ENCODE measurements at places on chromosomes 1 and 21. TPM values are rescaled to one million over a fixed set of nuclear protein-coding genes. Genes with fewer than 3 reads are reported as not detected.

DNA sequence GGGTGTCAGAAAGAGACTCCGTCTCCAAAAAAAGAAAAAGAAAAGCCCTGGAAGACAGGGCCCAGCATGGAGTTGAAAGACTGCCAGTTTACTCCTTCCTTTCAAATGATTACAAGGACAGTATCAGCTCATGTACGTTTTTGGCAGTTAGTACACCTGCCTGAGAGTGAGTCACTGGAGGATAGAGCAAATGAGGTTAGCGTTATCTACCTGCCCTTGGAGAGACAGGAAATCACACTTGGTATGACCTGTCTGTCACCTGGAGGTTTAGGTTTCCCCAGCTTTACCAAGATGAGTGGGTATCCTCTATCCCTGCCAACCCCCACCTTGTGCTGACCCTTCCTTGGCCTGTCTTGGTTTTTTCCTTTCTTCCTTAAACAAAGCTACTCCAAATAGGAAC, 96.8 kb upstream of the BMP8A start:
- no peak for DNase-seq

- no peak for DNase-seq
These were observed 602 bp upstream of the RIMKLA start for GRCh38 chr1:42379794-42380585.

GRCh38 chr21:40681164-40681859, 165.6 kb downstream of the DSCAM start:
- no peak for DNase-seq

DNA sequence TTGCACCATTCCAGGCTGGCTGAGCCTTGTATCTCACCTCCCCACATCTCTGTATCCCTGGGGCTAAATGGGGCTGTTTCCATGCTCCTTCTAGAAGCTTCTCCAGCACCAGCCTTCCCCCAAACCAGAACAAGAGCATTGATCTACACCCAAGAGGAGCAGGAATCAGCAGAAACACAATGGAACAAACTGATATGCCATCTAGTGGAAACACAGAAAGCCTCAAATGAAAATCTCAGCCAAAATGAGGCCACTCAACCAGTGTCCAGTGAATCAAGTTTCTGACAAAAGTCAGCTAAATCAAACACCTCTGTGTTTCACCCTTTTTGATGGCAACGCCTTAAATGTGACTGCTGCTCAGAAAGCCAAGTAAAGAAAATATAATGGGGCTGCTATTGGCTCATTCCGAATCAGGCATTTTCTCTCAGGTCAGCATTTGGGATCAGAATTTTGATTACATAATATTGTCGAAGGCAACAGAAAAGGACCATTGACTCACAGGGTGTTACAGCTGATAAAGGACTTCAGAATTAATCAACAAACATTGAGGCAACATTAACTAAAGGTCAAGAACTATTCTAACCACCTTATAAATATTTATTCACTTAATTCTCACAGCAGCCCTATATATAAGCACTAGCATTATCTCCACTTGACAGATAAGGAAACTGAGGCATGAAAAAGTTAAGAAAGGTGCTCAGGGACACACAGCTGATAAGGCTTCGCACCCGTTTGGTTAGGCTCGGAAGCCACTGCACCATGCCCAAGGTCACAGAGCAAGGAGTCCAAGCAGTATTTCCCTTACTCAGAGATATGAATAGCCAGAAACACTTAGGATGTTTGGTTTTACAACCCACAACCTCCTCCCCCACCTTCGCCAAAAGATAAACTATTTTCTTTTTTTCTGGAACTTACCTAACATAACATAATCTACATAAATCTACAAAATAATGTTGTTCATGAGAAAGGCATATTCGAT, 85.8 kb upstream of the KCNJ15 start:
- DNase-seq: no peak

DNA sequence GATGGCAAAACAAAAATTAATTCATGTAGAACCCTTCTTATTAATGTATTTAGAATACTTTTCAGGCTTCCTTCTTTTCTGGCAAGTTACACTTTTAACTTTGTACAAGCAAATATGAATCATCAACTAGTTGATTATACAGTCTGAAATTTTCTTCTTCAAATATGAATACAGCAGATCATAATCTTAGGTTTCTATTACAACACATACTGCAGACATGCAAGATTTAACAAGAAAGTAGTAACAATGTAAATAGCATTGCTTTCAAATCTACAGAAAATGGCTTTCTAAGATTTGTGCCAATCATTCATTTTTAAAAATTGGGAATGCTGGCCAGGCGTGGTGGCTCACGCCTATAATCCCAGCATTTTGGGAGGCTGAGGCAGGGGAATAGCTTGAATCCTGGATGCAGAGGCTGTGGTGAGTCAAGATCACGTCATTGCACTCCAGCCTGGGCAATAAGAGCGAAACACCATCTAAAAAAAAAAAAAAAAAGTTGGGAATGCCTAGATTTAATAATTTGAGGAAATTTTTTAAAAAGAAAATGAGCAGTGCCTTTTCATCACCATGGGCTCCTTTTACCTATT, 68.4 kb upstream of the DPYD start:
- no peak for DNase-seq

DNA sequence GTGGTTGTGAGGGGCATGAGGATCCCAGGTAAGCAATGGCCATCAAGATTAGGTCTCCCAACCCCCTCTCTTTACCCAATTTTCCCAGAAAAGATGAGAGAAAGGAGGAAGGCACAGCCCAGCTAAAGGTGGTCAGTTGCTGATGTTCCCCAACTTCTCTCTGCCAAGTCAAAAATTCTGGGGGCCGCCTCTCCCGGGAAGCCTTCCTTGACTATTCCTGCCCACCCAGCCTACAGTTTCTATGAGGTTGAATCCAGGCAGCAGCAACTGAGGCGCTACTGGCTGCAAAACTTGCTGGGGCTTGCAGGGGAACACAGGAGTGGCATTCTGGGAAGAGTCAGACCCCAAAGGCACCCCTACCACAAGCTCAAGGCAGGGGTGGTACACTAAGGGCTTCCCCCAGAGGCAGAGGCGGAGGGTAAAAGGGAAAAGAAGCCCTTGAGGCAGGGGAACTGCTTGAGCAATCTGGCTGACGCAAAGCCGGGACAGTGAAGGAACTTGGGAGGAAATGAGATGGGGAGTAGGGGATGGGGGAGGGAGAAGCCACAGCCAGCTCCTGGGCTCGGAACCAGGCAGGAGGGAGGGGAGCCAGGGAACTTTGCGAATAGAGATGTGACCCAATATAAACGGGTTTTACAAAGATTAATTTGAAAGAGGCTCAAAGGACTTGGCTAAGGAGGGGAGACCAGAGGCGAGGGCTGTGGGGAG, 31.2 kb downstream of the SDC3 start:
- DNase-seq: peak; percentile 83

The GBP4 gene
- 2.3 TPM for total RNA-seq

Data from psoas muscle (tissue), 8 donors.